Spleen (tissue), 13 donors: ENCODE measurements at places on chromosomes 12 and 14. TPM values are rescaled to one million over a fixed set of nuclear protein-coding genes. Genes with fewer than 3 reads are reported as not detected.

The PTGR2 gene
- 7.5 TPM for total RNA-seq

The FIGNL2 gene
- total RNA-seq: 1.6 TPM

The ADAM21 gene
- not detected for total RNA-seq

The RPS6KL1 gene
- total RNA-seq: 1.7 TPM

The SERPINA4 gene
- not detected for total RNA-seq

The DTX1 gene
- 141 TPM for total RNA-seq

The CLEC4D gene
- 18.5 TPM for total RNA-seq

The SLC38A4 gene
- total RNA-seq: 0.34 TPM

The MANSC1 gene
- 17.9 TPM for total RNA-seq

The CFL2 gene
- 23.9 TPM for total RNA-seq

The ZC2HC1C gene
- 2.8 TPM for total RNA-seq

The LRRIQ1 gene
- 0.58 TPM for total RNA-seq

DNA sequence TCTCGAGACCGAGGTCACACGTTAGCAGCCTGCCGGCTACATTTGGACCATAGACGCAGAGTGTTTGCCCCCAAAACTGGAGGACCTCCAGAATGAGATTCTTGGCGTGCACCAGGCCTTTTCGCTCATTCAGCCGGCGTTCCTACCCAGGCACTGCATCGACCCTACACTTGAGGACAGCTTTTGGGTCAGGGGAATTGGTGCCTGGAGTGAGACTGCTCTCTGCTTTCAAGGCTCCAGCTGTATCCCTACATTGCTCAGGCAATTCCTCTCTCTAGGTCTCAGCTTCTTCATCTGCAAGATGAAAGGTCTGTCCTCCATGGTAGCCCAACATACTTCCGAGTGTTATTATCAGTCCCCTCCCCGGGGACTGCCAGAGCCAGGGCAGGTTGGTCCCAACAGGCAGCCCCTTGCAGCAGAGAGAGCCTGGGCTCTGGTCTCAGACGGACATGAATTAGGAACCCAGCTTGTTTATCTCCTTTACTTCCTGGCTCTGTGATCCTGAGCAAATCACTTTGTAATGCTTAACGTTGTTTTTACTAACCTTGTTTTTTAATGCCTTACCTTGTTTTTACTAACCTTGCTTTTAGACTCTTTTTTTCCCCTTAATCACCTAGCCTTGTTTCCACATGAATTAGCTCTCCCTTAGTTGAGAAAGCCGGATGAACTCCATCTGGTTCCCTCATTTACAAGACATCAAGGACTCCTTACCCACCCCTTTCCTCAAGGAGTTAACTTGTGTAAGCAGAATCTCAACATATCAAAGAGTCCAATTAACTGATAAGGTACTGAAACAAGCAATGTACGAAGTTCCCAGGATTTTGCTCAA, 892 bp downstream of the TCHP start:
- H3K4me1 ChIP-seq: peaks cover 34% of the 10 kb centered on the region
- no peak for DNase-seq
- peak overlapping the region; percentile 66 for H3K27ac ChIP-seq
- H3K36me3 ChIP-seq: peaks cover 35% of the 10 kb centered on the region

DNA sequence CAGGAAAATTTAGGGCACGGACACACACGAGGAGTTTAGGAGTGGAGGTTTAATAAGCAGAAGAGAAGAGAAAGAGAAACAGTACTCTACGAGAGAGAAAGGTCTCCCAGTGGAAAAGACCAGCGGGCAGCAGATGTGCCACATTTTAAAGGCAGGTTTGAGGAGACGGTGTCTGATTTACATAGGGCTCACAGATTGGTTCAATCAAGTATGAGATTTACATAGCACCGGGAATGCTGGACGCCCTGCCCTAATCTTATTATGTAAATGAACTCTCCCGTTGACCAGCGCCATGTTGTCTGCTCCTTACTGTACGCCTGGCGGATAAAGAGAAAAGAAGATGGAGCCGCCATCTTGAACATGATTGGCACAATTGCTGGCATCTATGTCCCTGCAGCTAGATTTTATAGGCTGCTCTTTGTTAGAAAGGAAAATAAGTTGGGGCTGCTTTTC, 17.9 kb downstream of the NFKBIA start:
- H3K4me1 ChIP-seq: peaks cover 40% of the 10 kb centered on the region
- no peak overlapping the region for H3K4me3 ChIP-seq
- no peak for DNase-seq
- no peaks in the 10 kb centered on the region for H3K36me3 ChIP-seq
- H3K27me3 ChIP-seq: no peaks in the 10 kb centered on the region

- no peak for DNase-seq
- no peaks in the 10 kb centered on the region for H3K36me3 ChIP-seq
- no peak overlapping the region for H3K27ac ChIP-seq
- H3K4me3 ChIP-seq: no peak overlapping the region
- no peaks in the 10 kb centered on the region for H3K27me3 ChIP-seq
- no peaks in the 10 kb centered on the region for H3K4me1 ChIP-seq
Observed at GRCh38 chr14:30064454-30064853, 136.8 kb upstream of the PRKD1 start.

- H3K4me1 ChIP-seq: no peaks in the 10 kb centered on the region
- no peaks in the 10 kb centered on the region for H3K27me3 ChIP-seq
- no peak for DNase-seq
- H3K4me3 ChIP-seq: no peak overlapping the region
Observed at GRCh38 chr12:104656921-104657320, 200.2 kb downstream of the CHST11 start.

DNA sequence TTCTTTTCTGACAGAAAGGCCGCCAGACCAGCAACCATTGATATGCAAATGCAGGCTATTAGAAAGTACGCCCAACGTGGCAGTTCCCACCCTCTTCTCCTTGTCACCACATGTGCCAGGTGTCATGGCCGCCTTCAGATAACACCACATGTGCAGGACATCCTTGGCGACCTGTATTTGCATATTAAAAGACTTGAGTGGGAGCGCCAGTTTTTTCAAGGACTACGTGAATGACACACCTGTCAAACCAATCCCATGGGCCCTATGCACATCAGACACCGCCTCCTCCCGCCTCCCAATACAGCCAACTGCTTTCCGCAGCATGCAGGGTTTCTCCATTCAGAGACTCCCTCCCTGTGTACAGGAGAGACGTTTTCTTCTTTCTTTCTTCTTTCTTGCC, 318.6 kb upstream of the FAR2 start:
- no peaks in the 10 kb centered on the region for H3K4me1 ChIP-seq
- H3K27ac ChIP-seq: no peak overlapping the region
- no peaks in the 10 kb centered on the region for H3K27me3 ChIP-seq
- H3K4me3 ChIP-seq: no peak overlapping the region

DNA sequence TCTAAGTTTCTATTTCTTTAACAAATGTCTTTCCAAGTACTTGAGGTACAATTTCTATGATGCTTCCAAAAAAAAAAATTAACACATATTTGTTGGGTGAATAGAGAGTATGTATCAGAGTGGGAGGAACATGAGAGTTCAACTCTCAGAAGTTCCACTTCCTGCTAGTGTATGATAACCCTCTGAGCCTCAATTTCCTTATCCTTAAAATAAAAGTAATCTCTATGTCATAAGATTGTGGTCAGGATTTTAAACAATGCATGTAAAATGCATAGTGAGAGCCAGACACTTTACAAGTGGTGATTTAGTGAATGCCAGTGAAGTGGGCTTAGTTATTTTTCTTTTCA, 270.3 kb upstream of the AMIGO2 start:
- peak overlapping the region; percentile 61 for H3K27ac ChIP-seq
- DNase-seq: no peak
- H3K4me3 ChIP-seq: no peak overlapping the region
- H3K36me3 ChIP-seq: no peaks in the 10 kb centered on the region
- H3K4me1 ChIP-seq: peaks cover 17% of the 10 kb centered on the region

DNA sequence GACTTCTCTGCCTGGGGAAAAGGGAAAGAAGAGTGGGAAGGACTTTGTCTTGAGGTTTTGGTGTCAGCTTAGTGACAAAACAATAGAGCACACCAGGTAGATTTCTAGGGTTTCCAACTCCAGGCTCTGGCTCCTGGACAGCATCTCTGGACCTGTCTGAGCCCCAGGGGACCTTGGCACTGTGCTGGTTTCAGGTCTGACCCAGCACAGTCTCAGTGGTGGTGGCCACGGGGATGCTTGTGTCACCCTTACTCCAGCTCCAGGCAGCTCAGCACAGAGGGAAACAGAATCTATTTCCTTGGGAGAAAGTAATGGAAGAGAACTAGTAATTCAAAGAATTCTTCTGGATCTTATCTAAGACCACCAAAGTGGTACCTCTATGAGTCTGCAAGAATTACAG, 11.1 kb upstream of the CKAP4 start:
- no peaks in the 10 kb centered on the region for H3K4me1 ChIP-seq
- no peaks in the 10 kb centered on the region for H3K36me3 ChIP-seq
- H3K27me3 ChIP-seq: no peaks in the 10 kb centered on the region
- no peak overlapping the region for H3K27ac ChIP-seq
- no peak for DNase-seq

GRCh38 chr12:21666722-21667121, 9.1 kb upstream of the LDHB start:
- H3K27ac ChIP-seq: no peak overlapping the region
- no peaks in the 10 kb centered on the region for H3K27me3 ChIP-seq
- no peaks in the 10 kb centered on the region for H3K36me3 ChIP-seq
- H3K4me3 ChIP-seq: no peak overlapping the region
- H3K4me1 ChIP-seq: no peaks in the 10 kb centered on the region
- DNase-seq: no peak

GRCh38 chr12:66296176-66296683, 6.1 kb upstream of the HELB start:
- no peak for DNase-seq
- no peak overlapping the region for H3K27ac ChIP-seq
- H3K36me3 ChIP-seq: no peaks in the 10 kb centered on the region
- no peak overlapping the region for H3K4me3 ChIP-seq

DNA sequence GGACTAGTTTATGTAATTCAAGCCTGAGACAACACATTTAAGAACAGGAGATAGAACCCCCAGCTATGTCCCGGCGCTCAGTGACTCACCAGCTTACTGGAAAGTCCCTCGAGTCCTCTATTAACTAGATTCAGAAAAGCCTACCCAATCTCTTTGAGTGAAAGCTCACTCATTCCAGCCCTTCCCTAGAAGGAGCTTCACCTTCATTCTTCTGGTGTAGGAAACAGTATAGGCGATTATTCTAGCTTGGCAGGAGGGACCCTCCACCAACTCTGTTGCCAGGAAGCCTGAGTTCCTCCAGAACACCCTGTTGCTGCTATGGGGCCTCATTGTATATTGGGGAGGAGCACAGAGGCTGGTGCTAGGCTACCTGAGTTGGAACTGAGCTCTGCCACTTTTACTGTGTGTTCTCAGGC, 57.2 kb upstream of the AEBP2 start:
- H3K27me3 ChIP-seq: no peaks in the 10 kb centered on the region
- peak; percentile 32 for DNase-seq
- no peak overlapping the region for H3K4me3 ChIP-seq

- peaks cover 15% of the 10 kb centered on the region for H3K36me3 ChIP-seq
- peak overlapping the region; percentile 15 for H3K27ac ChIP-seq
- no peak for DNase-seq
- no peak overlapping the region for H3K4me3 ChIP-seq
- H3K27me3 ChIP-seq: no peaks in the 10 kb centered on the region
Observed at GRCh38 chr12:47238669-47239114, 158.9 kb upstream of the AMIGO2 start.
